ENCODE measurements at places on chromosomes 6 and 20. TPM values are rescaled to one million over a fixed set of nuclear protein-coding genes. Genes with fewer than 3 reads are reported as not detected.
A peak's percentile ranks its signal among the peaks of the same experiment; 100 is the strongest.

SLC26A8 gene
- total RNA-seq = not detected

KCNK16 gene
- not detected for total RNA-seq

TMEM63B gene
- 23.6 TPM for total RNA-seq

HAO1 gene
- total RNA-seq = not detected

XKR7 gene
- total RNA-seq = 0.11 TPM

PRSS16 gene
- 5.2 TPM for total RNA-seq

HLA-DRB5 gene
- total RNA-seq = 0.29 TPM

GHRH gene
- not detected for total RNA-seq

STMN3 gene
- 34.2 TPM for total RNA-seq

NR2E1 gene
- total RNA-seq = 0.18 TPM

PTGIS gene
- total RNA-seq = 0.16 TPM

GRCh38 chr20:362271-363254, 15.7 kb downstream of the NRSN2 start:
- DNase-seq = peak; percentile 94

GRCh38 chr6:79847426-79847825, 99.9 kb downstream of the ELOVL4 start:
- DNase-seq = no peak

GRCh38 chr6:112235956-112236355, 18.4 kb downstream of the LAMA4 start:
- DNase-seq = no peak

DNA sequence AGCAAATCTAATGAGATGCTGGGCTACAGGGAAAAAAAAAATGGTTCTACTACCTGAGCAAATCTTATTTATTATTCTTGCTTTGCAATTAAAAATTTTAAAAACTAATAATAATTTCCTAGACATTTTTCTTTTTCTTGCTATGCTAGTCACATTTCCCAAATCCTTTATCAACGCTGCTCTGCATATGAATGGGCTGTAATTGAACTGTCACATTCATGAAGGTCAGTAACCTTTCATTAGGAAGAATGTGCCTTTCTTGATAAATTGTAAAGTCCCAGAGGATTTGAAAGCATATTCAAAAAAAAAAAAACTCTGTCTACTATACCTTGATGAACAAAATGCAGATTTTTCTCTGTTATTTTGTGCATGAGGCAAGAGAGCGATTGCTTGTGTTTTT, 538.7 kb upstream of the ID4 start:
- DNase-seq = no peak

DNA sequence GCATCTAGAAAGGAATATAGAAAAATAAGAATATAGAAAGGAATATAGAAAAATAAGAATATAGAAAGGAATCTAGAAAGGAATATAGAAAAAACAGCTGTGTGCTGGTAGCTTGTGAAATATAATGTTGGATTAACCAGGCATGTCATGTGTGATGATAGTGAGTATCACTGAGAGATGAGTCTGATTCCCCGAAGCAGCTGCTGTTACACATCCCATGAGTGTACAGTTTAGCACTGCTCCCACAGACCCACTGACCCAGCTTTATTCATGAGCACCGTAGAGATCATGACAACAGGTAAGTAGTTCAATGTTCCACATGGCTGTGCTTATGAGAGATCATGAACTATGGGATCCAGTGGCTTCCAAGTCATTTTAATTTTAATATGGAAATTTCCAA, 64.8 kb downstream of the SLC22A3 start:
- no peak for DNase-seq

DNA sequence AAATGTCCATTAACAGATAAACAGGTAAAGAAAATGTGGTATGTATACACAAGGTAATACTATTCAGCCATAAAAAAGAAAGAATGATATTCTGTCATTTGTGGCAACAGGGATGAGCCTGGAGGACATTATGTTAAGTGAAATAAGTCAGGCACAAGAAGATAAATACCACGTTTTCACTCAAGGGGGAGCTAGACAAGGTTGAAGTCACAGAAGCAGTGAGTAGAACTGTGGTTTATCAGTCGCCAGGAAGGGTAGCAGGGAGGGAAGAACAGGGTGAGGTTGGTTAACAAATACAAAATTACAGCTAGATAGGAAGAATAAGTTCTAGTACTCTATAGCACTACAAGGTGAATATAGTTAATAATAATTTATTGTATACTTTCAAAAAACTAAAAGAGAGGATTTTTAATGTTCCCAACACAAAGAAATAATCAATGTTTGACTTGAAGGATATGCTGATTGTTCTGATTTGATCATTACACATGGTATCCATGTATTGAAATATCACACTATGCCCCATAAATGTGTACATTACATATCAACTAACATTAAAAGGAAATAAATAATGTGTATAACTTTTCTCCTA, 21.1 kb downstream of the RTN4IP1 start:
- peak; percentile 84 for DNase-seq

DNA sequence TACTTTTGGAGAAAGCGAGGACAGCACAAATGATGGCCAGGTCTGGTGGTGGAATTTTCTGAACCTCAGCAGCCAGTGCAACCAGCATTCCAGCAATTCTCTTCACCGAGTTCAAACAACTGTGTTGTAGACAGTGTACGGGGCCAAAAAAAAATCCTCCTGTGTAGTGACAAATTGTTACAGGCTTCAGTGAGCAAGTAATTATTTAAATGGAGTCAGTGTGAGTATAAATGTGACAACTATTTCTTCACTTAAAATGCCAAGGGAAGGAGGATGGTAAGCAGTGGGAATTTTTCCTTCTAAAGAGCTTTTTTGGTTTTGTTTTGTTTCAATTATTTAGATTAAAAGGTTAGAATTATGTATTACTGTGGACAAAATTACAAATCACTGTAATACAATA, 154.1 kb downstream of the TMEM242 start:
- DNase-seq = no peak

DNA sequence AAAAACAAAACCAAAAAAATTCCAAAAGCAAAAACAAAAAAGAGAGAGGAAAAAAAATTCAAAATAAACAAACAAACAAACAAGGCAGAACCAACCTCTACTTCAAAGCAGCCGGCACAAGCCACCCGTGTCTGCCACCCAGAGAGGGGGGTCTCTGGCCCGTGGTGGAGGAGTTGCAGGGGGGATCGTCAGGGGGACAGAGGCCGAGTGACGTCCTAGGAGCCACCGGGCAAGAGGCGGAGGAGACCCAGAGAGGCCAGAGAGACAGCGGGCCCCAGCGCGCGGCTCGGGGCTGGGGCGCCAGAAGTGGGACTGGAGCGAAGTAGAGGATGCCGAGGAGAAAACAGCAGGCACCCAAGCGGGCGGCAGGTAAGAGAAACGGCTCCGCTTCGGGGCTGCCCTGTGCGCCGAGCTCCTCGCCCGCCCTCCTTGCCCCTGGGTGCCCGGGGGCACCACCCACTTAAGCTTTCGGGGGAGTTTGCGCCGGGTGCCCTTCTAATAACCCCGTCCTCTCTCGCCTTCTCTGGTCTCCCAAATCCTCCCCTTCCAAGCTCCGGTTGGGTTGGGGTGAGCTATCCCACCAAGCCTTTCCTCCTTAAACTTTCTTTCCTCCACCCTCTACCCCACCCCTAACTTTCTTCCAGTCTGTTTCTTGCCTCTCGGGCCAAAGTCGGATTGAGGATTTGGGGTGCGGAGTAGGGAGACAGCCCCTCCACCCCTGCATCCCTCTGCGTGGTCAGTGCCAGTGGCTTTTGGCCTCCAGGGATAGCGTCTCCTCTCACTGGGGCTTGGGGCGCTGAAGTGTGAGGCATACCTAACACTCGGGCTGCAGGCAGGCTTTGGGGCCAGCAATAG, 1.0 kb downstream of the TSHZ2 start:
- DNase-seq = no peak

DNA sequence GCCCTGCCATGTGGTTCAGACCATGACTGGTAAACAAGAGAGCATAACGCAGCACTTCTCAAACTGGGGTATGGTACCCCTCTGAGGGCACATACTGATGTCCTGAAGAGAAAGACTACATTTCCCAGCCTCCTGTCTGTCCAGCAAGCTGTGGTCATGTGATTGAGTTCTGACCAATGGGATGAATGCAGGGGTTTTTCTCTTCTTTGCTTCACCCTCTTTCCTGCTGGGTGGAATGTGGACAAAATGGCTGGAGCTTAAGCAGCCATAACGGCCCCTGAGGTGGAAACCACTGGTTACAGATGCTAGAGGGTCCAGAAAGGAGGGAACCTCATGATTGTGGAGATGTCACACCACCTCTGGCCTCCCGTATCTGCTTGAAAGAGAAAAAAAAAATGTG, 19.4 kb upstream of the KCNB1 start:
- peak; percentile 65 for DNase-seq

DNA sequence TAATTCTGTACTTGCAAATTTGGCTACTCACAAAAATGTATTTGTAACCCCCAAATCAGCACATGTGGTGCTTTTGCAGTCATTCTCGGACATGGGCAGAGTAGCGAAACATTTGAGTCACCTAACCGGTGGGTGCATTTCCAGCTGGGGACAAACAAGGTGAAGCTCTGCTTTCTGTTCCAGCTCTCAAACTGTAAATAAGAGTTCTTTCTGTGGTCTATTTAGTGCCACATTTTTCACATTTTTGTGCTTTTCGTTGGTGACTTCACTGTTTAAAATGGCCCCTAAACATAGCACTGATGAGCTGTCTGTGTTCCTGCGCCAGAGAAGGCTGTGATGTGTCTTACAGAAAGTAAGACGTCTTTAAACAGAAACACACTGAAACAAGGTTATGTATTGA, 244.5 kb downstream of the CDC5L start:
- DNase-seq = no peak

GRCh38 chr6:88145298-88145963, 20.7 kb downstream of the CNR1 start:
- DNase-seq = no peak

DNA sequence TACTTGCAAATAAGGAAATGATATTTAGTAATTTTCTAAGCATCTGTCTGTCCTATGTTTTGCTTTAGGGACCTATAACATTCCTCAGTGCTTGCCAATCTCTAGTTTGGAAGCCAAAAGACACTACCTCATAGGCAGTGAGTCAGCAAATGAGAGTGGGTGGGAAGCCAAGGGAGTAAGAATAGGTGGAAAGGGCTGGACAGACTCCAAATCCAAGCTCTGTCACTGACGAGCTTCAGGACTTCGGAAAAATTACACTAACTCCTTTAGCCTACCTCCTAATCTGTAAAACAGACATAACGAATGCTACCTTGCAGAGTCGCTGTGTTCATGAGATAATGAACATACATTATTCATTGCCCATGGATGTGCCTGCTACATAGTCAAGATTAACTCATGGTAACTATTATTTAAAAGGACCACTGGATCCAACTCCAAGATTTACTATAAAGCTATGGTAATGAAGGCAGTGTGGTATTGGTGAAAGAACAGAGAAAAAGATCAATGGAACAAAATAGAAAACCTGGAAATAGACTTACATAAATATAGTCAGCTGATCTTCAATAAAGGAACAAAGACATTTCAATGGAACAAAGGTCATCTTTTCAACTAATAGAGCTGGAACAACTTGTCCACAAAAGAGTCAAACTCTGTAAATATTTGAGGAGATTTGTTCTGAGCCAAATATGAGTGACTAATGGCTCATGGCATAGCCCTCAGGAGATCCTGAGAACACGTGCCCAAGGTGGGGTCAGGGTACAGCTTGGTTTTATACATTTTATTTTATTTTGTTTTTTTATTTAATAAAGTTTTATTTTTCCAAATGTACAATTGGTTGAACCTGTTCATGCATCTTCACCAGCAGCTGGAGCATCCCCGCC, 64.1 kb downstream of the FAM50B start:
- no peak for DNase-seq

GRCh38 chr6:65399355-65400084, 307.5 kb downstream of the EYS start:
- no peak for DNase-seq

- DNase-seq = peak; percentile 49
These were observed 2.6 kb upstream of the ZBP1 start for GRCh38 chr20:57622579-57623381.

DNA sequence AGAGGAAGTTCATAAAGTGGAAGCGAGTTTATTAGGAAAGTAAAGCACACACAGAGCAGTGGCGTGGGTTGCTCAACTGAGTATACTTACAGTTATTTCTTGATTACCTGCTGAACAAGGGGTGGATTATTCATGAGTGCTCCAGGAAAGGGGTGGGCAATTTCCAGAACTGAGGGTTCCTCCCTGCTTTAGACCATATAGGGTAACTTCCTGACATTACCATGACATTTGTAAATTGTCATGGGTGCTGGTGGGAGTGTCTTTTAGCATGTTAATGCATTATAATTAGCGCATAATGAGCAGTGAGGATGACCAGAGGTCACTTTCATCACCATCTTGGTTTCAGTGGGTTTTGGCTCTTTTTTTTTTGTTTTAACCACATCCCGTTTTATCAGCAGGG, 29.8 kb downstream of the PDYN start:
- peak; percentile 98 for DNase-seq

GRCh38 chr6:168057836-168058235, 21.2 kb downstream of the FRMD1 start:
- DNase-seq = no peak

DNA sequence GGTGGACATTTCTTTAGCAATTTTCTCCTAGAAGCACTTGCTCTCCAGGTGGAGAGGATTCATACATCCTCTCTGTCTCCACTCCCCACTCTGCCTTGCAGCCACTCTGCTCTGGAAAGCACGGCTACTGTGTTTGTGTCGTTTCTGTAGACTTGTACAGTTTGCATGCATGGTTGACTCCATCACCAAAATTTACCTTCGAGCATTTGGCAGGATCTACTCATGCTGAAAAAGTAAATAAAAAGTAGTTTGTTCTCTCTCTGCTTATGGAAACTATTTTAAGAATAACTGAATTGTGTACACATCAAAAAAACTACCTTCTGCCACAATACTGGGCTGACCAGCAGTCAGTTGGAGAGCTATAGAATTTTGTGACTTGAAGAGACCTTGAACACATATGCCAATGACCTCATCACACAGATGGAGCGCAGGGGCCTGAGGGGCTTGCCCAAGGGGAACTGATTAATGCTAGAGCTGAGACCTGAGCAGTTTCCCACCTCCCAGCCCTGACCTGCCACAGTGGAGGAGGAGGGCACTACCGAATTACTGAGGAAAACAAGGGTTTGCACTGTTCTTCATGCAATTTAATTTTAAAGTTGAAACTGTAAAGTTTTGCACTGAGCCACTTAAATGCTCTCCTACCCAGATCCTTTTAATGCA, 33.7 kb upstream of the FOXQ1 start:
- no peak for DNase-seq

GRCh38 chr20:16576219-16576618, 3.0 kb upstream of the KIF16B start:
- no peak for DNase-seq

GRCh38 chr6:143441680-143442545, 8.6 kb downstream of the ADAT2 start:
- DNase-seq = no peak

GRCh38 chr6:367298-367794, 24.2 kb upstream of the IRF4 start:
- no peak for DNase-seq

DNA sequence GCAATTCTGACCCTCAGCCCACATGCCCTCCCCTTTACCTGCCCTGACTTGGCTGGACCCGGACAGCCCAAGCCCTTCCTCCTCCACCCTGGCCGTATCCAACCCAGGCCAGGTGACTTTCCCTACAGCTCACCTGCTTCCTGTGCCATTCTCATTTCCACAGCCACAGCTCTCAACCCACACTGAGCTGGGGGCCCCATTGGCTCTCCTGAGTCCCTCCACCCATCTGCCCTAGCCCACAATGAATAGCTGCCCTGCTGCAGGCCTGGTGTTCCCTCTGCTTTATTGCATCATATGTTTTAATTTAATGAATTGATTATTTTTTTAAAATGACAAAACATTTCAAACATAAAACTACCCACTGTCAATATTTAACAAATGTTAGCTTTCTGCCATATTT, 118.5 kb upstream of the BACH2 start:
- no peak for DNase-seq

- DNase-seq = no peak
These were observed 105.0 kb downstream of the TIAM2 start for GRCh38 chr6:155100087-155100486.

All from SK-MEL-5 (cell line).